ENCODE measurements at places on chromosomes 11 and 22. TPM values are rescaled to one million over a fixed set of nuclear protein-coding genes. Genes with fewer than 3 reads are reported as not detected.

GRCh38 chr11:6387811-6388599, 2.3 kb upstream of the SMPD1 start:
- peaks cover 11% of the 10 kb centered on the region for H3K36me3 ChIP-seq
- H3K4me3 ChIP-seq, result no peak overlapping the region
- no peaks in the 10 kb centered on the region for H3K27me3 ChIP-seq
- no peak for DNase-seq
- peaks cover 33% of the 10 kb centered on the region for H3K4me1 ChIP-seq
- no peak overlapping the region for H3K27ac ChIP-seq

- no peak overlapping the region for H3K4me3 ChIP-seq
- no peak overlapping the region for H3K27ac ChIP-seq
These were observed 18.1 kb downstream of the CECR2 start for GRCh38 chr22:17387356-17387755.

- peaks cover 61% of the 10 kb centered on the region for H3K27me3 ChIP-seq
- no peaks in the 10 kb centered on the region for H3K36me3 ChIP-seq
- DNase-seq, result no peak
- H3K27ac ChIP-seq, result no peak overlapping the region
- H3K4me1 ChIP-seq, result peaks cover 43% of the 10 kb centered on the region
These were observed 3.5 kb upstream of the LARGE1 start for GRCh38 chr22:33923660-33924246.

DNA sequence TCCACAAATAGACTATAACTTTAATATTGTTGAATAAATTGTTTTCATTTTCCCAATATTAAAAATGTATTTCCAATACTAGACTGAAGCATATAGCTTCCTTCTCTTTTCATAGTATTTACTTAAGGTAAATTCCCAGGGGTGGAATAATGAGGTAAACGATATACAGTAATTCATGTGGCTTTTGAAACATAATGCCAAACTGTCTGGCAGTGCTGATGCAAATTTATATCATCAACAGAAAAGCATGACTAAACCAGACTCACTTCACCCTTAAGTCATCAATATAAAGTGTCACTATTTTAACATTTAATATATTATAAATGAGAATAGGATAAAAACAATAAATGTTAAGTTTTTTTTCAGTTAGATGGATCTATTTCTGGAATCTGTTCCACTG, 13.6 kb downstream of the C2CD3 start:
- no peak overlapping the region for H3K27ac ChIP-seq
- no peak for DNase-seq
- peaks cover 70% of the 10 kb centered on the region for H3K36me3 ChIP-seq
- no peaks in the 10 kb centered on the region for H3K27me3 ChIP-seq

GRCh38 chr11:122910775-122911174, 28.2 kb downstream of the JHY start:
- no peaks in the 10 kb centered on the region for H3K4me1 ChIP-seq
- H3K27me3 ChIP-seq, result no peaks in the 10 kb centered on the region
- no peaks in the 10 kb centered on the region for H3K36me3 ChIP-seq
- DNase-seq, result no peak
- no peak overlapping the region for H3K4me3 ChIP-seq

- no peaks in the 10 kb centered on the region for H3K27me3 ChIP-seq
- no peak overlapping the region for H3K27ac ChIP-seq
- no peak for DNase-seq
- no peaks in the 10 kb centered on the region for H3K36me3 ChIP-seq
- H3K4me1 ChIP-seq, result peaks cover 16% of the 10 kb centered on the region
These were observed 123.6 kb downstream of the TRIM44 start for GRCh38 chr11:35786188-35786587.

DNA sequence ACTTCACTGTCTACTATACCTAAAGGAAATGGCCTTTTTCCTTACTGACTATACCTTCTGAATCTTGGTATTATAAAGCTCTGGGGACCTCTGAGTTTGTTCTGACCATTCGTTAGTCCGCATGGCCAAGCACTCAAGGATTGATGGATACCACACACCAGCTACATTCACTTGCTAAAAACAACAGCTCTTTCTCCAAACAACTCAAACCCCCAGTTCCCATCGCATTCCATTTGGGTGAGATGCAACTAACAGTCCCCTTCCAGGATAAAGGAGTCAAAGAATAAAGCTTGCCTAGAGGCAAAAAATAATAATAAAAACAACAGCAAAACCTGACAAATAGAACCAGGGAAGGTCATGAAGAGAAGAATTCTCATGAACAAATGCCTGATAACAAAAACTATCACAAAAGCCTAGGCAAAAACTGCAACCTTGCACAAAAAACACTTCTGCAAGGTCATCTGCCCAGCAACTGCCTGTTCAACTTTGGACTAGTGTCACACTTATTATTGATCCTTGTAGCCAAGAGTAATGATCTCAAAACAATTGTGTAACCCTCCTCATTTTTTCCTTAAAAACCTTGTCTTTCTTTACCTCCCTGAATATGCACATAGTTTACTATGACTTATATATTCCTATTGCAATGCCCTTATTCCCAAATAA, 139.0 kb upstream of the GUCY1A2 start:
- DNase-seq, result no peak
- H3K4me3 ChIP-seq, result no peak overlapping the region
- H3K36me3 ChIP-seq, result no peaks in the 10 kb centered on the region
- no peaks in the 10 kb centered on the region for H3K27me3 ChIP-seq

DNA sequence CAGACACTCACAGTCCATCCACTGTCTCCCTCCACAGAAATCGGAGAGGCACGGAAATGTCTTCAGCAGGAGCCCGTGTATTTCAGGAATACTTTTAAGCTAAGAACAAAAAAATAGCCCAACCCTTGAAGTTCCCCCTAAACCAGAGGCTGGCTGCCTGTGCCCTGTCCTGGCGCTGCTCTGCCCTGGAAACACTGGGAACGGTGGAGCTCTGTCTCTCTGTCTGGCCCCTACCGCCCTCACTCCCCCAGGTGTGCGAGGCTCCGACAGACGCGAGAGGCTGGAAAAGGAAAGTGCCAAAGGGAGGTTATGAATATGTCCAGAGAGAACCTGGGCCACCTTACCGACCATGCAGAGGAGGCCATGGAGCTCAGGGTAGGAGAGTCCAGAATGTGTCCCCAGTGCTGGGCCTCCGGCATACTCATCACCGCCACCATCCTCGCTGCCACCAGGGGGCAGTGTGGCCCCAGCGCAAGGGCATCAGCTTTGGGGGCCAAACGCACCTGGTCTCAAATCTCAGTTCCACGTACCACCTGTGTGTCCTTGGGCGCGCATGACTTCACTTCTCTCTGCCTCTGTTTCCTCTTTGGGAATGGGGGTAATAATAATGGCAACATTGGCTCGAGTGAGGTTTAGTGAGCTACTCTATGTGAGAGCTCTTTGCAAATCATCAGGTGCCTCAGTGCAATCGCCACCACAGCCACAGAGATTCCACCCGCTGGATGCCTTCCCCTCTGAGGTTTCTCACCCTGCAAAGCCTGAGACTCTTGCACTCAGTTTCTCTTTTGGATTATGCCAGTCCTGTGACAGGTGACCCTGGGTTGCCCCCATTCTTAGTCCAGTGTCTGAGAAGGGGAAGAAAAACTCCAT, 10.4 kb upstream of the SLCO2B1 start:
- peaks cover 31% of the 10 kb centered on the region for H3K4me1 ChIP-seq
- H3K36me3 ChIP-seq, result no peaks in the 10 kb centered on the region
- DNase-seq, result peak; percentile 91
- H3K4me3 ChIP-seq, result no peak overlapping the region
- H3K27ac ChIP-seq, result no peak overlapping the region

GRCh38 chr11:32034149-32034548, 56.7 kb upstream of the RCN1 start:
- H3K27ac ChIP-seq, result no peak overlapping the region
- no peaks in the 10 kb centered on the region for H3K36me3 ChIP-seq
- no peaks in the 10 kb centered on the region for H3K27me3 ChIP-seq
- no peak for DNase-seq
- no peaks in the 10 kb centered on the region for H3K4me1 ChIP-seq

AMPD3 gene
- polyA plus RNA-seq, result 9.3 TPM

GRAP2 gene
- polyA plus RNA-seq, result 8.7 TPM

PNPLA5 gene
- polyA plus RNA-seq, result not detected

H19 gene
- 10.1 TPM for polyA plus RNA-seq

RBM14 gene
- 67.4 TPM for polyA plus RNA-seq

CTSW gene
- polyA plus RNA-seq, result 10.8 TPM

FAM181B gene
- polyA plus RNA-seq, result 0.09 TPM

All from spleen (tissue), 13 donors.